Breast epithelium (tissue), 4 donors: ENCODE measurements at places on chromosomes 7 and 10.

- no peaks in the 10 kb centered on the region for H3K27me3 ChIP-seq
- H3K36me3 ChIP-seq: no peaks in the 10 kb centered on the region
- H3K4me1 ChIP-seq: no peaks in the 10 kb centered on the region
- no peak overlapping the region for H3K27ac ChIP-seq
Measured at GRCh38 chr7:132351954-132352499, 224.2 kb downstream of the PLXNA4 start.

- no peaks in the 10 kb centered on the region for H3K4me1 ChIP-seq
- H3K36me3 ChIP-seq: no peaks in the 10 kb centered on the region
- H3K4me3 ChIP-seq: no peak overlapping the region
- no peak overlapping the region for H3K27ac ChIP-seq
- no peak for DNase-seq
- H3K27me3 ChIP-seq: no peaks in the 10 kb centered on the region
Measured at GRCh38 chr7:111363099-111363498, 199.2 kb downstream of the IMMP2L start.

- no peaks in the 10 kb centered on the region for H3K27me3 ChIP-seq
- no peak for DNase-seq
- H3K4me1 ChIP-seq: no peaks in the 10 kb centered on the region
Measured at GRCh38 chr7:70193514-70193913, 595.2 kb downstream of the AUTS2 start.

GRCh38 chr7:106568680-106569499 lies 92.1 kb downstream of the CCDC71L start:
- H3K4me3 ChIP-seq: no peak overlapping the region
- peak overlapping the region; percentile 54 for H3K27ac ChIP-seq
- no peak for DNase-seq
- no peaks in the 10 kb centered on the region for H3K36me3 ChIP-seq

DNA sequence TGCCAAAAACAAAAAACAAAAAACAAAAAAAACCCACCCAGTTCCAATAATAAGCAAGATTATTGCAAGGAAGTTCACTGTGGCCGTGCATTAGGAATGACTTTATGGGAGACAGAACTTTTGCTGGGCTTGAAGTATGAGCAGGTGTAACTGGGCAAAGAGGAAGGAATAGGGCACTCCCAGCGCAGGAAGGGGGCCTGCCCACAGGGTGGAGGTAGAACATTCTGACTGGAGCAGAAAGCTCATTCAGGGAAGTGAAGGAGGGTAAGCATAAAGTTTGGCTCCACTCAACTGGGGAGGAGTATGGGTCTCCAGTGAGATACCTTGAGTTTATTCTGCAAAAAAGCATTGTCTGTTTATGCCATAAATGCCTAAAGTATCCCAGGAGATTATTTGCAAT lies 42.1 kb upstream of the WIPF3 start:
- H3K4me3 ChIP-seq: no peak overlapping the region
- no peak for DNase-seq
- no peaks in the 10 kb centered on the region for H3K27me3 ChIP-seq
- H3K4me1 ChIP-seq: no peaks in the 10 kb centered on the region
- H3K36me3 ChIP-seq: no peaks in the 10 kb centered on the region

DNA sequence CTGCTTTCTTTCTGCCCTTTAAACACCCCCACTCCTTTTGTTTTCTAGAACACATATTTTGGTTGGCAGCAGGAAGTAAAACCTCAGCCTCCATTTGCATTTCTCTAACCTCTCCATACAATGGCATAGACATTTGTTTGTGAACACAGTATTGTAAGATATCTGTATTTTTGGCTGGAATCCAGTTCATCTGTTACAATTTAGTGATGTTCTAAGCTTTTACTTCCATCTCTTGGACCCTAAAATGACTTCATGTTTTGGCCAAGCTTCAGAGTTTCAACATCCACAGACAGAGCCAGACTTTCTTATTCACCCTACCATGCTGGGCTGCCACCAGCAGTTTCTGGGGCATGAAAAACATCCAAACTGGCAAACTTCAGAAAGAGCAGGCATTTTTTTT lies 21.1 kb upstream of the AUTS2 start:
- H3K4me3 ChIP-seq: no peak overlapping the region
- no peaks in the 10 kb centered on the region for H3K36me3 ChIP-seq
- H3K4me1 ChIP-seq: no peaks in the 10 kb centered on the region
- no peak for DNase-seq
- no peaks in the 10 kb centered on the region for H3K27me3 ChIP-seq

DNA sequence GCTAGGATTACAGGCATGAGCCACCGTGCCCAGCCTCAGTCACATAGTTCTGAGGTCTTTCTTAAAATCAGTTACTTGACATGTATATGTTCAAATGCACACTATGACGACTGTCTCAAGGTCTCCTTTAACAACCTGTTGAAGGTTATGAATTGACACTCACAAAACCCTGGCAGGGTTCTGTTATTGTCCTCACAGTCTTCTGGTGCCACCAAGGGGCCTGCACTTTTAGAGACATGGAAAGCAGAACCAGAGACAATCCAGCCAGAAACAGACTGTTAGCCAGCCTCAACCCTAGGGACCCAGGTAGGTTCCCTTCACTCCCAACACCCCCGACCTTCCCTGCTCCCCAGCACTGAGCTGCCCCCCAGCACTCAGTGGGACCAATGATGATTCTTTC lies 26.4 kb downstream of the TEX36 start:
- DNase-seq: no peak
- H3K27me3 ChIP-seq: no peaks in the 10 kb centered on the region
- H3K36me3 ChIP-seq: no peaks in the 10 kb centered on the region
- no peak overlapping the region for H3K4me3 ChIP-seq

DNA sequence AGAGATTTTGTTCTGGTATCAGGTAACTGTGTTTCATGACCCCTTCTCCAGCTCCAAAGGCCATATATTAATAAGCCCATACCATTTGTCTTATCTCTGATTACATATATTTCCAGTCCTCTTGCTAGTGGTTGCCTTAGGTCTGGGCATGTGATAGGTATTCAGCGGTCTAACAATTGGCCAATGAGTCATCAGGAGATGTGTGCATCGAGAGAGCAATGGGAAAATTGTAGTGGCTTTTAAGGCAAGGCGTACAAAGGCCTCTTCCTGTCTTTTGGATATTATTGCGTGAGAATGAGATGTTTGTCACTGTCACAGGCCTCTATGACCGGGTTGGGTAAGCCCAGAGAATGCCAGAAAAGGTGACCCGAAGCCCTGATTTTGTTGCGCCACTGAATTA lies 38.6 kb upstream of the SFRP5 start:
- H3K27ac ChIP-seq: no peak overlapping the region
- H3K36me3 ChIP-seq: no peaks in the 10 kb centered on the region
- H3K4me3 ChIP-seq: no peak overlapping the region
- DNase-seq: no peak

- no peaks in the 10 kb centered on the region for H3K36me3 ChIP-seq
- DNase-seq: peak; percentile 35
- no peaks in the 10 kb centered on the region for H3K4me1 ChIP-seq
- H3K27me3 ChIP-seq: no peaks in the 10 kb centered on the region
Measured at GRCh38 chr7:36670585-36671431, 53.5 kb downstream of the AOAH start.

GRCh38 chr10:104925232-104925851 lies 284.3 kb downstream of the SORCS3 start:
- no peaks in the 10 kb centered on the region for H3K36me3 ChIP-seq
- H3K4me3 ChIP-seq: no peak overlapping the region
- no peaks in the 10 kb centered on the region for H3K4me1 ChIP-seq
- H3K27ac ChIP-seq: no peak overlapping the region
- H3K27me3 ChIP-seq: no peaks in the 10 kb centered on the region
- DNase-seq: no peak

- no peak for DNase-seq
- H3K4me1 ChIP-seq: no peaks in the 10 kb centered on the region
- no peaks in the 10 kb centered on the region for H3K36me3 ChIP-seq
Measured at GRCh38 chr7:28498636-28499035, 86.3 kb downstream of the CREB5 start.

- H3K4me1 ChIP-seq: no peaks in the 10 kb centered on the region
- H3K36me3 ChIP-seq: no peaks in the 10 kb centered on the region
- no peak overlapping the region for H3K4me3 ChIP-seq
Measured at GRCh38 chr7:68955656-68956055, 642.6 kb upstream of the AUTS2 start.

- no peak for DNase-seq
- no peaks in the 10 kb centered on the region for H3K36me3 ChIP-seq
- no peak overlapping the region for H3K27ac ChIP-seq
- no peak overlapping the region for H3K4me3 ChIP-seq
- H3K27me3 ChIP-seq: no peaks in the 10 kb centered on the region
Measured at GRCh38 chr10:51707821-51708424, 8.5 kb upstream of the CSTF2T start.

DNA sequence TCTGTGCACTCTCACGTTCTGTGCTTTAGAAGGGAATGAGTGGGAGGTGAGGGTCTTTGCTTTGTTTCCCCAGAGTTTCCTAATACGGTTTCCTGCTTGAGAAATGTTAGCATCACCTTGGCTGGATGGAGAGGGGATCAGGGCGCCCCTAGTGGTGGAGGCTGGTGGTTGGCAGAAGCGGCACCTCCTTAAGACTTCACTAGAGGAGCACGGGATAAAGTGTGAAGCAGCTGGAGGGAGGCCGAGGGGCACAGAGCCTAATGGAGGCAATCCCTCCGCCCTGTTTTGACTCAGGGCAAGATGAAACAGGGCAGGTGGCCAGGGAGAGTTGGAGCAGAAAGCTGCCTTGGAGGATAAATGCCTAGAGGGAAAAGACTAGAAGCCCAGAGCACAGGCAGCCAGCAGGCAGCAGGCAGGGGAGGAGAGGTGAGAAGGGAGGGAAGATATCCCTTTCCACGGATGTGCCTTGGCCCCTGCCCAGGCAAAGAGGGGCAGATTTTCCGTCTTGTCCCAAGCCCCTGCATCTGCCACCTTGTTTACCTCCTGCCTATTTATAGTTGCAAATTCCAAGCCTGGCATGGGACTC lies 56.0 kb upstream of the BTRC start:
- no peak overlapping the region for H3K4me3 ChIP-seq
- H3K36me3 ChIP-seq: no peaks in the 10 kb centered on the region
- no peak overlapping the region for H3K27ac ChIP-seq
- no peaks in the 10 kb centered on the region for H3K4me1 ChIP-seq

DNA sequence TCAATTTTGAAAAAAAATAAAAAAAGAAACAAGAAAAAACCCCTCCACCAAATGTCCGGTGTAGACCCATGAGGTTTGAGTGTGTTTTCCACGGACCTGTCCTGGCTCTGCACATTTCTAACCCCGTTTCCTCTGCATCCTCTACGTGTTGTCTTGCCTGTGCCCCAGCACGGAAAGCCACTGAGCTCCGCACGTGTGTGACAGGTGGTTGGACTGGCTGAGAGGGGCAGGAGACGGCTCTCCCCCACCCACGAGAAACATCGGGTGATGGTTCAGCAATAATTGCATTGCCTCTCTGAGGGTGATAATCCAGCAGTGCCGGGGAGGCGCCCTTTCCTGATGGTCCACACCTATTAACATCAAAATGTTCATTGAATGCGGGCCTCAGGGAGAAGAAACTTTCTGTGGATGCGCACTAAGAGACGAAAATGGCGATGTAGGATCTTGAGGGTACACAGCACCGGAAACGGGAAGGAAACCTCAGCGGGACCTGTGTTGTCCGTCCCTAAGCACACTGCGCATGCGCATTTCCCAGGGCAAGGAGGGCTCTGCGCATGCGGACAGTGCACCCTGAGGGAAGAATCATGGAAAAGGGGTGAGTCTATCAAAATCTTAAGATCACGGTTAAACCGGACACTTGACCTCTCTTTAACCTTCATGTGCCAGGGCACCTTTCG lies 470.1 kb upstream of the ADARB2 start:
- H3K4me3 ChIP-seq: no peak overlapping the region
- H3K36me3 ChIP-seq: no peaks in the 10 kb centered on the region
- H3K4me1 ChIP-seq: no peaks in the 10 kb centered on the region
- no peak overlapping the region for H3K27ac ChIP-seq

- no peaks in the 10 kb centered on the region for H3K36me3 ChIP-seq
- no peak overlapping the region for H3K27ac ChIP-seq
- no peak for DNase-seq
- H3K27me3 ChIP-seq: no peaks in the 10 kb centered on the region
- H3K4me3 ChIP-seq: no peak overlapping the region
- no peaks in the 10 kb centered on the region for H3K4me1 ChIP-seq
Measured at GRCh38 chr10:103921248-103921647, 3.3 kb upstream of the STN1 start.

GRCh38 chr7:32500922-32501341 lies 5.6 kb downstream of the AVL9 start:
- no peak overlapping the region for H3K4me3 ChIP-seq
- peak overlapping the region; percentile 23 for H3K27ac ChIP-seq
- H3K27me3 ChIP-seq: no peaks in the 10 kb centered on the region
- H3K36me3 ChIP-seq: no peaks in the 10 kb centered on the region

- H3K36me3 ChIP-seq: no peaks in the 10 kb centered on the region
- H3K27me3 ChIP-seq: no peaks in the 10 kb centered on the region
- H3K27ac ChIP-seq: peak overlapping the region; percentile 42
- no peak for DNase-seq
Measured at GRCh38 chr10:59878915-59879314, 27.4 kb downstream of the CCDC6 start.

DNA sequence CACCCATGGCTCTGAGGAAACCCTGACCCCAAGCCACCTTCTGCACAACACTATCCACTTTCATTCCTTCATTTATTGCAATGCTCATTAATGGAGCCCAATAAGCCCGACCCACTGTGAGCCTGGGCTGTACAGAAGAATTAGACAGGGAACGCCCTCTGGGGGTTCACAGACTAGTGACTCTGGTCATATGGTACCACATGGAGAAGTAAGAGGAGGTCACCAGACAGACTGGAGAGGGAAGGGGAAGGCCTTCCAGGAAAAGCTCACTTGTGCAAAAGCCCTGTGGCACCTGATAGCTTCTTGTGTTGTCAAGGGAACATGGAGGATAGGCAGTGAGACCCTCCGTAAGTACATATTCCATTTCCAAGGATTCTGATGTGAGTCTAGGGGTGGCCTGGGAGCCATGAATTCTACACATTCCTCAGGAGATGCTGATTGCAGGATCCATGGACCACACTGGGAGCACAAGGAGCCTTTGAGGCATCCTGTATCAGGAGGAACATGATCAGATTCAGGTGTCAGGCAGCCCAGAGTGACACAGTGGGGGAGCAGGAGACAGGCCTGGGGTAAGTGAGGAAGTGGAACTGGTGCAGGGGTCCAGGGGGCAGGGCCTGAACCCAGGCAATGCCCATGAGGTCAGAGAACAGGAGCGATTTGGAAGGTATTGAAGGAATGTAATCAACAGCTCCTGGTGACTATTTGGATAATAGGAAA lies 19.9 kb downstream of the TMEM72 start:
- H3K27ac ChIP-seq: no peak overlapping the region
- no peak for DNase-seq
- H3K27me3 ChIP-seq: no peaks in the 10 kb centered on the region
- no peaks in the 10 kb centered on the region for H3K4me1 ChIP-seq
- H3K4me3 ChIP-seq: no peak overlapping the region

DNA sequence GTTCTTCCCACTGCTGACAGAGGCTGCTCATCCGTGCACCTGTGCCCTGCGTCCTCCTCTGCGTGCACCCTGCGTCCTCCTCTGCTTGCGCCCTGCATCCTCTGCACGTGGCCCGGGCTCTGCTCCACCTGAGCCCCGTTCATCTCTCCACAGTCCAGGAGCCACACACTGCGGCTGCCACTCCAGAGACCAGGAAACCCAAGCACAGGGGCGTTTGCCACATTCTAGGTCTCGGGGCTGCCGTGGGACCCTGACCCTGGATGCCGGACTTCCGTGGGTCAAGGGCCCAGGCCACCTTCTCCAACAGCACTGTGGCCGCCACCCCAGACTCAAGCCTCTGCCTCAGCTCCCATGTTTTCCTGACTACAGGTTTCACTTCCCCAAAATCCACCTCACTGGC lies 460.4 kb downstream of the PTPRN2 start:
- DNase-seq: no peak
- H3K4me3 ChIP-seq: no peak overlapping the region
- H3K27me3 ChIP-seq: no peaks in the 10 kb centered on the region
